ENCODE measurements at places on chromosomes 1 and 21.
A peak's percentile ranks its signal among the peaks of the same experiment; 100 is the strongest.

DNA sequence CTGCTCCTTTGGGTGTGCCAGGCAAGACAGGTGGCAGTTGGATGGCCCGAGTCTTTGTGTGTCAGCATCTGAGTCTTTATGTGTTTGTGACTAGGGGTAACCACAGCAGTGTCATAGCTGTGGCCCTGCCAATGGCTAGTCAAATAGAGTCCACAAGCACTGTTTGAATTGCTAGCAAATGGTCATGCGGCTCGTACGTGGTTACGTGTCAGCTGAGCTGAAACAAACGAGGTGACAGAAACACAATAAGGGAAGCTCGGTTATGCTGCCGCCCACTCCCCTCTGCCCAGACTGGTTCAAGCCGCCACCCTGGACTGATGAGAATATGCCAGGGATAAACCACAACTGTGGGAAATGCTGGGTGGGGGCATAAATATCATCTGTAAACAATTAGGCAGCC lies 174.3 kb upstream of the LMO4 start:
- no peak for DNase-seq

GRCh38 chr1:4000811-4001251 lies 100.8 kb upstream of the C1orf174 start:
- DNase-seq = no peak

- no peak for DNase-seq
These were observed 62.8 kb upstream of the NEK2 start for GRCh38 chr1:211738096-211738690.

GRCh38 chr21:16942703-16943102 lies 570.1 kb upstream of the CXADR start:
- DNase-seq = no peak

DNA sequence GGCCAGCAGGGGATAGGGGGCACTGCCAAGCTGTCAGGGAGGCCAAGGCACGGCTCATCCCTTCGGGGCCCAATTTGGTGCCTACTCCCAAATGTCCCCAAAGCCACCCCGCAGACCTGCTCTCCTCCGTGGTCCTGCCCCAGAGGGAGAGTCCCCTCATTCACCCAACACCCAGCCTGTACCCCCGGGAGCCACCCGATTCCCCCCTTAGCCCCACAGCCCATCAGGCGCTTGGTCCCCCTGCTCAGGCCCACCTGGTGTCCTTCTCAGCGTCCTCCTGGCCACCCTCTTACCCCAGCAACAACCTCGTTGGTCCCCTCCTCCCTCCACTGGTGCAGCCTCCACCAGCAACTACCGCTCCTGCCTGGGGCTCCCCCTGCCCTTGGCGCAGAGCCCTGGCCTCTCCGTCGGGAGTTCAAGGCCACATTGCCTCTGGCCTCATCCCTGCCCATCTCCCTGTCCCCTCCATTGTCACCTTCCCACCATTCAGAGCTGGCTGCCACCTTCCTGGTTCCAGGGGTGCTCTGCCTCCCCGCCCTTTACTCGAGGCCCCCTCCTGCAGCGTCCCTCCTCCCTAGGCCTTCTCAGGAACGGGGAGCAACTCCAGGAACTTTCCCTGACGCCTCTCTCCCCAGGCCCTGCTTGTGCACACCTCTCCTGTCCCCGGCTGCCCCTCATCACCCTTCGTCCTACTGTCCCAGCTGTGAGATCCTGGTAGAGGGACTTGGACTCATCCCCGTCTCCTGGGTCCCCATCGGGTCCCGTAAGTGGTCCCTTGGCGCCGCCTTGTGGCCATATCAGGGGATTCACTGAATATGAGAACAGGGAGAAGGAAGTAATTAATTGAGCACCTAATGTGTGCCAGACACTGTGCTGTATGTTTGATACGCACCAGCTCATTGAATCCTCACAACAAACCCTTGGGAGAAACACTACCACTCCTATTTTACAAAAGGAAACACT lies 73.9 kb downstream of the RAP1GAP start:
- peak; percentile 5 for DNase-seq

- DNase-seq = no peak
These were observed 92.6 kb upstream of the NGF start for GRCh38 chr1:115430441-115431158.

GRCh38 chr1:91724231-91724630 lies 161.7 kb downstream of the TGFBR3 start:
- no peak for DNase-seq

DNA sequence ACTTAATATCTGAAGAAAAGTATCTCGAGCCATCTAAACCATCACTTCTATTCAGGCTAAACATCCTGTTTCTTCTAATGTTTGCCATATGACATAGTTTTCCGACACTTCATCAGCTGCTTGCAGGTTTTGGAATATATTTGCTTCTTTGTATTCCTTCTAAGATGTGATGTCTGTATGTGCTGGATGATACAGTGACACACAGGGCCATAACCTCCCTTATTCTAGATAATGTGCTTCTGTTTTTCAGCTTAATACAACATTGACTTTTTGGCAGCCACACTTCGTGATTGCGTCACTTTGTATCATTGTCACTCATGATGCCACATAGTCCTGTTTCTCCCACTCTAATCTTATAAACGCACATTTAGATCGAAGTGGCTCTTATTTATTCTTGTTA lies 156.3 kb downstream of the CRB1 start:
- DNase-seq = no peak

GRCh38 chr1:151721788-151722510 lies 627 bp downstream of the RIIAD1 start:
- DNase-seq = no peak

- DNase-seq = no peak
These were observed 1171.2 kb downstream of the PLA2G4A start for GRCh38 chr1:187999973-188000372.

- DNase-seq = no peak
These were observed 753 bp downstream of the KIF1B start for GRCh38 chr1:10210841-10211804.

- DNase-seq = no peak
These were observed 391.9 kb downstream of the SIPA1L2 start for GRCh38 chr1:232238009-232238408.

GRCh38 chr1:19033515-19033839 lies 77.0 kb upstream of the IFFO2 start:
- no peak for DNase-seq

- no peak for DNase-seq
These were observed 17.6 kb downstream of the PM20D1 start for GRCh38 chr1:205832326-205832751.

Data from stimulated activated CD8-positive, alpha-beta memory T cell treated with anti-CD3 and anti-CD28 coated beads, Interleukin-4, amount 100 ng/mL, for 1 hour (primary cell).